Heart left ventricle (tissue), 16 donors: ENCODE measurements at places on chromosomes 11 and 22. TPM values are rescaled to one million over a fixed set of nuclear protein-coding genes. Genes with fewer than 3 reads are reported as not detected.
A peak's percentile ranks its signal among the peaks of the same experiment; 100 is the strongest.

The MADD gene
- total RNA-seq = 48.2 TPM

DNA sequence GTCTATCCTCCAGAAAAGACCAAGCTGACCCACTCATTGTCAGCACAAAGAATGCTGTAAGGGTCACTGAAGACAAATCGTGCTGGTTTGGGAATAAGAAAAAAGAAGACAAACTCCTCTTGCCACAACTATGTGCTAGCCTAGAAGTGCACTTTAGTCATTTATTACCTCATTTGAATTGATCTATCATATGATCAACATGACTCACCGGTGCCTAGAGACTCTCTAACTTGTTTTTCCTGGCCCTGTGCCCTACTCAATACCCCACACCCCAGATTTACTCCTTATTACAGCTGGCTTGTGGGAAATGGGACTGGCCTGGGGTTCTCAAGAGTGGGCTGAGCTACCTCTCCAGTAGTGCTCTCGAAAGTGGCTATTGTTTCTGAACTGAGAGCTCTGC, 35.9 kb upstream of the HORMAD2 start:
- H3K4me3 ChIP-seq = no peak overlapping the region
- H3K27me3 ChIP-seq = no peaks in the 10 kb centered on the region
- H3K4me1 ChIP-seq = no peaks in the 10 kb centered on the region

DNA sequence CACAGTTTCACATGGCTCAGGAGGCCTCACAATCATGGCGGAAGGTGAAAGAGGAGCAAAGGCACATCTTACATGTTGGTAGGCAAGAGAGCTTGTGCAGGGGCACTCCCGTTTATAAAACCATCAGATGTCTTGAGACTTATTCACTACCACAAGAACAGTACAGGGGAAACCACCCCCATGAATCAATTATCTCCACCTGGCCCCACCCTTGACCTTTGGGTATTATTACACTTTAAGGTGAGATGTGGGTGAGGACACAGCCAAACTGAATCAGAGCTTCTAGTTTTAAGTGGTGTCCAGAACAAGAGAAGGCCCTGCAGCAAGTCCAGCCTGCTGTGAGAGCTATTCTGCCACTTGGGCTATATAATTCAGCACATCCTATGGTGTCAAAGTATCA, 493.7 kb downstream of the ETS1 start:
- H3K27me3 ChIP-seq = no peaks in the 10 kb centered on the region
- no peak overlapping the region for H3K27ac ChIP-seq
- H3K4me1 ChIP-seq = no peaks in the 10 kb centered on the region
- no peak for DNase-seq
- no peaks in the 10 kb centered on the region for H3K36me3 ChIP-seq

The OR11H1 gene
- not detected for total RNA-seq

- no peak overlapping the region for H3K4me3 ChIP-seq
- no peak overlapping the region for H3K27ac ChIP-seq
- peaks cover 71% of the 10 kb centered on the region for H3K27me3 ChIP-seq
- no peaks in the 10 kb centered on the region for H3K36me3 ChIP-seq
- peaks cover 27% of the 10 kb centered on the region for H3K4me1 ChIP-seq
Observed at GRCh38 chr11:71247551-71248250, 4.7 kb downstream of the SHANK2 start.

The CARD18 gene
- not detected for total RNA-seq

GRCh38 chr11:19679952-19680828, 32.4 kb upstream of the NAV2 start:
- no peak overlapping the region for H3K4me3 ChIP-seq
- H3K4me1 ChIP-seq = peaks cover 2% of the 10 kb centered on the region
- H3K36me3 ChIP-seq = no peaks in the 10 kb centered on the region
- H3K27ac ChIP-seq = peak overlapping the region; percentile 67

GRCh38 chr11:83521647-83522596, 235.8 kb upstream of the CCDC90B start:
- no peak for DNase-seq
- no peak overlapping the region for H3K4me3 ChIP-seq
- H3K27ac ChIP-seq = no peak overlapping the region
- no peaks in the 10 kb centered on the region for H3K36me3 ChIP-seq

The MS4A4A gene
- total RNA-seq = 72.2 TPM

DNA sequence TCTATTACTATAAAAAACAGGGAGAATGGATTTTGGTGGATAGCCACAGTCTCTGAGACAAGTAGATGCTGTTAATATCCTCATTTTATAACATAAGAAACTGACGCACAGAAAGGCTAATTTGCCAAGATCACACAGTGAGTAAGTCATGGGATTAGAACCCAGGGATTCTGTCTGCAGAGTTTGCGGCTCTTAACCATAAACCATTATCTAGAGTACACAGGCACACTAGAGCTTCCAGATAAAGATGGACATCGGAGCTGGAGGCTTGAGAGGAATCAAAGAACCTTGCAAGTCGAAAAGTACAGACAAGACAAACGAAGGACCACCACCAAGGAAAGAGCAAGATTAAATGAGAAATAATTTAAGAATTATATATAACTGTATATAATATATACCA, 11.3 kb downstream of the LGALS12 start:
- no peaks in the 10 kb centered on the region for H3K36me3 ChIP-seq
- no peak for DNase-seq

DNA sequence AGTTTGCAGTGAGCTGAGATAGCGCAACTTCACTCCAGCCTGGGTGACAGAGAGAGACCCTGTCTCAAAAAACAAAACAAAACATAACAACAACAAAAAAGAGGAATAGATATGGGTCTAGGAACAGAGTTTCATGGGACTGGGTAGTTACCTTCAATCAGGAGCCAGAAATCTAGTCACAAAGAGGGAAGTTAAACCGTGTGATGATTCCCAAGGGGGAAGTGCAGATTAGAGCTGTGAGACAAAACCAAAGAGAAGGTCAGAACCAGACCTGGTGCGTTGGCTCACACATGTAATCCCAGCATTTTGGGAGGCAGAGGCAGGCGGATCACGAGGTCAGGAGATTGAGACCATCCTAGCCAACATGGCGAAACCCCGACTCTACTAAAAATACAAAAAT, 42.1 kb upstream of the LARGE1 start:
- H3K4me1 ChIP-seq = no peaks in the 10 kb centered on the region
- no peaks in the 10 kb centered on the region for H3K27me3 ChIP-seq
- H3K4me3 ChIP-seq = no peak overlapping the region

- H3K4me1 ChIP-seq = peaks cover 6% of the 10 kb centered on the region
- no peaks in the 10 kb centered on the region for H3K27me3 ChIP-seq
- H3K4me3 ChIP-seq = no peak overlapping the region
Observed at GRCh38 chr11:11816511-11817314, 25.1 kb upstream of the USP47 start.

- H3K4me3 ChIP-seq = no peak within 1 kb of the TSS
- H3K27ac ChIP-seq = no peak within 1 kb of the TSS
- no peaks in the 10 kb centered on the region for H3K4me1 ChIP-seq
- H3K36me3 ChIP-seq = no peaks in the 10 kb centered on the region
- no peak for DNase-seq
- no peaks in the 10 kb centered on the region for H3K27me3 ChIP-seq
Observed at GRCh38 chr22:22887621-22888503, at the start of gene IGLL5. TSS of gene IGLL5 (plus strand) at chr22:22887816. CDS start at chr22:22888054, 238 bp downstream.

The SSTR3 gene
- not detected for total RNA-seq

- no peaks in the 10 kb centered on the region for H3K36me3 ChIP-seq
- H3K27ac ChIP-seq = peak overlapping the region; percentile 77
- no peaks in the 10 kb centered on the region for H3K27me3 ChIP-seq
Observed at GRCh38 chr11:65452806-65453490, 30.4 kb downstream of the NEAT1 start.

The HIPK3 gene
- total RNA-seq = 298 TPM

The JAML gene
- 1.5 TPM for total RNA-seq

The OR52J3 gene
- total RNA-seq = not detected

DNA sequence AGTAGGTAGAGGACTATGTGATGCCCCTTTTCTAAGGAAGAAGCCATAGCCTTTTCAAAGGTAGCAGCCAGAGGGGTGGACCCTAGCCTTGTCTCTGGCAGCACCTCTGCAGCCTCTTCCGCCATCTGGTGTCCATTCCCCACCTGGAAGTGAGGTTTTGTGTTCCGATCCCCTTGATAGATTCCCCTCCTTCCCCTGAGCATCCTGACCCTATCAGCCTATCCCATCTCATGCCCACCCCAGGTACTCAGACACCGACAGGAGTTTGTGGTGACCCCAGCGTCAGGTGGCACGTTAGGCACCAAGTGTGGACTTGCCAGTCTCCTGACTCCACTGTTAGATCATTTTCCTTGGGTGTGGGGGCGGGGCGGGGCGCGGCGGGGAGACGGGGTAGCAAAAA, 398 bp upstream of the FAM89B start:
- H3K36me3 ChIP-seq = peaks cover 6% of the 10 kb centered on the region
- H3K27ac ChIP-seq = peak overlapping the region; percentile 96
- peaks cover 39% of the 10 kb centered on the region for H3K4me1 ChIP-seq
- H3K27me3 ChIP-seq = no peaks in the 10 kb centered on the region

The NCAM1 gene
- 414 TPM for total RNA-seq

GRCh38 chr11:20488352-20488751, 100.8 kb downstream of the PRMT3 start:
- H3K4me1 ChIP-seq = no peaks in the 10 kb centered on the region
- H3K4me3 ChIP-seq = no peak overlapping the region
- H3K27ac ChIP-seq = no peak overlapping the region
